Neural crest cell (in vitro differentiated cells): ENCODE measurements at places on chromosomes 4 and X. TPM values are rescaled to one million over a fixed set of nuclear protein-coding genes. Genes with fewer than 3 reads are reported as not detected.

- H3K4me1 ChIP-seq, result no peaks in the 10 kb centered on the region
- no peaks in the 10 kb centered on the region for H3K27me3 ChIP-seq
- no peak for DNase-seq
- no peak overlapping the region for H3K27ac ChIP-seq
- no peaks in the 10 kb centered on the region for H3K36me3 ChIP-seq
Measured at GRCh38 chr4:187422655-187423054, 572.9 kb upstream of the ZFP42 start.

DNA sequence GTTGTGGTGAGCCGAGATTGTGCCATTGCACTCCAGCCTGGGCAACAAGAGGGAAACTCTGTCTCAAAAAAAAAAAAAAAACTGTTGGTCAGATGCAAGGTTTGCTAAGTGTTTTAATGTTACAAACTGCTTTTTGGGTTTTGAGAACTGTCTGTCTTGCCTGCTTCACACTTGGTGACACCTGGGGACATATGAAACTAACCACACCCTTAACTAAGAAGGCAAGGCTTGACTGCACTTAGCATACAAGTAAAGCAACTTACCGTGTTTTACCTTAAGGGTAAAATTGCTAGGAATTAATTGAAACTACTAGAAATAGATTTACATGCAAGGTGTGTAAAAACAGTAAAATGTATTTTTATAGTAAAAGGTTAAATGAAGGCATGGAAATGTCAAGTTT is 180.4 kb downstream of the OR13H1 start:
- H3K4me1 ChIP-seq, result no peaks in the 10 kb centered on the region
- H3K36me3 ChIP-seq, result peaks cover 41% of the 10 kb centered on the region
- H3K4me3 ChIP-seq, result no peak overlapping the region

The ENPEP gene
- 4.5 and 7.3 TPM in 2 replicates for total RNA-seq

DNA sequence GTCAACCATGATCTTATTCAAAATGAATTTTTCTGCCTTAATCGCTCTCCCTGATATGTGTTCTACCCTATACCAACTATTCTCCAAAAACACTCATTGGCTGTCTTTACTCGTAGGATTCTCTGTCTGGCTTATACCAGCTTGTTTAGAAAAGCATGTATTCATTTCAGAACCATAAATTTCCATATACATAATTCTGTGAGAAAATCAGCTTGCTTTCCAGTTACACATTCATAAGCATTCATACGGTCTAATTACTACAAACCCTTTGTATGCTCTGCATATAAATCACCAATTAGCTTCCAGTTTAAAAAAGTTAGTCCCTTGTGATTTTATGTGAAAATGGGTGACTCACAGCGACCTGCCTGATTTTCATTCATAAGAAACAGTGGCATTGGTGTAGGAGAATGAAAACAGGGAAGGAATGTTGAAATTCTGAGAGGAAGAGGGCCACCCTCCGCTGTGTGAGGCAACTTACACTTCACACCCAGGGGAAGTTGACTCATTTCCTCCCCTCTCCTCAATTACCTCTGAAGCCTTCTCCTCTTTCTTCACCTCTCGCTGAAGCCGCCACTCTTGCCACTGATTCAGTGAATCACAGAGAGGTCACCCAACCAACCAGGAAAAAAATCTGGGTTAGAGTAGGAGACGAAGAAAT is 63.3 kb downstream of the MEPE start:
- peak overlapping the region; percentile 72 for H3K27ac ChIP-seq
- no peak for DNase-seq
- H3K4me3 ChIP-seq, result no peak overlapping the region
- peaks cover 11% of the 10 kb centered on the region for H3K36me3 ChIP-seq
- H3K27me3 ChIP-seq, result no peaks in the 10 kb centered on the region

DNA sequence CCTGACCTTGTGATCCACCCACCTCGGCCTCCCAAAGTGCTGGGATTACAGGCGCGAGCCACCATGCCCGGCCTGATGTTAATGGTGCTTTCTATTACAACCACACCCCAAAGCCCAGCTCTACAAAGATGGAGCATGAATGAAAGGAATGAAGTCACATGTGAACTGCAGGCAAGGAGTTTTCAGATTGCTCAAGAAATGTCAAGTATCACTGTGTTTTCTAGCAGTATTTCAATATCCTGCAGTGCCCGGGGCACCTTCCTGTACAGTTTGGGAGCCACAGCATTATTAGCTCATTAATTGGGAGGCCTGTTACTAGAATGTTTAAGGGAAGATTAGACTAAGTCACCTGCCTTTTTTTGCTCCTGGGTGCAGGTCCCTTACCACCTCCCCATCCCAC is 40.1 kb downstream of the PRIMPOL start:
- no peaks in the 10 kb centered on the region for H3K27me3 ChIP-seq
- H3K4me1 ChIP-seq, result peaks cover 4% of the 10 kb centered on the region
- H3K4me3 ChIP-seq, result no peak overlapping the region
- DNase-seq, result no peak
- H3K36me3 ChIP-seq, result peaks cover 22% of the 10 kb centered on the region
- H3K27ac ChIP-seq, result no peak overlapping the region

DNA sequence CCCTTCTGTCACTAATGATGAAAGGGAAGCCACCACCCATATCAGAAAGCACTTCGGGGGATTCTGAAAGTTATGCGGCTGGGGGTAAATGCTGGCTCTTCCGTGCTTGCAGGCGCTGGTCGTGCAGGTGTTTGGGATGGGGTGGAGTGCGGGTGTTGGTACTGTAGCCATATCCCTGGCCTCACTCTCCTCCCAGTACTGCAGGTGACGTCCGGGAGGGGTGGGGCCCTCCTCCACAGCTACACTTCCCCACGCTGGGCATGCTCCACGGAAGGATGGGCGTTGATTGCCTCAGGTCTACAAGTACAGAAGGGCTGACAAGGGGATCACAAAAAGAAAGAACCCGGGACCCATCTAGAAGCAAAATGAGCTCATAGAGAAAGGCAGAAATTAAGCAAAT is 48.6 kb upstream of the CLDN24 start:
- peaks cover 15% of the 10 kb centered on the region for H3K4me1 ChIP-seq
- H3K36me3 ChIP-seq, result no peaks in the 10 kb centered on the region
- H3K4me3 ChIP-seq, result no peak overlapping the region
- no peaks in the 10 kb centered on the region for H3K27me3 ChIP-seq
- no peak for DNase-seq

DNA sequence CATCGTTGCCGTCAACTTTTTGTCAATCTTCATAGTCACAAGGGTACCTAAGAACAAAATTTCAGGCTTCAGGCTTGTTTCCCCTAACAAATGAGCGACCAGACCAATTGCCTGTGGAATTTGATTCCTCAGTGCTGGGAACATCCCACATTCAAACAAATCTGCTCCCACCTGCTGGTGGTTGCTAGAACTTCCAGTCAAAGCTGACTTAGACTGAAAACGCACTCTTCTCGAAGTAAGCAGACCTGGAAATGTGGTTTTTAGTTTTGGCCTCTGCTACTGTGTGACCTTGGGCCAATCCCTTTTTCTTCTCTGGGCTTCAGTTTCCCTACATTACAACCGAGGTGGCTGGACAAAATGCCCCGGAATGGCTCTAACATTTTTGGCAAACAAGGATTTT is 1.8 kb upstream of the GABRQ start:
- no peak overlapping the region for H3K27ac ChIP-seq
- H3K4me1 ChIP-seq, result no peaks in the 10 kb centered on the region
- H3K27me3 ChIP-seq, result peaks cover 68% of the 10 kb centered on the region

The SSX4B gene
- not detected in 2 replicates for total RNA-seq

The VAMP7 gene
- total RNA-seq, result 19.0 and 20.7 TPM in 2 replicates

DNA sequence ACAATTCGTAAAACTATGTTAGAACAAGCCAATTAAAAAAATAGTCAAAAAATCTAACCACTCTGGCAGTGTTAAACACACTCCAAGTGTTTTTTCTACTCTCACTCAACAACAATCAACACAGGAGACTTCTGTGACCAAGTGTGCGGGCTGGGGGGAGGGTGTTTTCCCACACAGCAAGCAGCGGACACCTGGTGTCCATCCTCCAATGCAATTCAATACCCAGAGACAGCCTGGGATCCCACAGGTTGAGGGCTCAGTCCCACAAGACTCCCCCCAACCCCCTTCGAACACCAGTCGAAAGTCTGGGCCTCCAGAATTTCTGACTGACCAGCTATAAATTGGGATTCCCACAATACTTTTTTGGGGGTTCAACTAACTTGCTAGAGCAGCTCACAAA is 8.3 kb upstream of the PIM2 start:
- no peak for DNase-seq
- no peak overlapping the region for H3K4me3 ChIP-seq
- H3K27ac ChIP-seq, result peak overlapping the region; percentile 35
- peaks cover 18% of the 10 kb centered on the region for H3K36me3 ChIP-seq
- no peaks in the 10 kb centered on the region for H3K27me3 ChIP-seq

- H3K4me1 ChIP-seq, result no peaks in the 10 kb centered on the region
- no peak overlapping the region for H3K4me3 ChIP-seq
- no peaks in the 10 kb centered on the region for H3K27me3 ChIP-seq
- DNase-seq, result no peak
- H3K27ac ChIP-seq, result no peak overlapping the region
Measured at GRCh38 chr4:92368653-92369052, 64.9 kb downstream of the GRID2 start.

GRCh38 chr4:13184199-13184598 is 299.9 kb downstream of the RAB28 start:
- DNase-seq, result no peak
- no peak overlapping the region for H3K27ac ChIP-seq
- no peaks in the 10 kb centered on the region for H3K4me1 ChIP-seq
- H3K36me3 ChIP-seq, result no peaks in the 10 kb centered on the region
- H3K4me3 ChIP-seq, result no peak overlapping the region

- H3K27me3 ChIP-seq, result no peaks in the 10 kb centered on the region
- H3K27ac ChIP-seq, result no peak overlapping the region
- H3K36me3 ChIP-seq, result peaks cover 26% of the 10 kb centered on the region
- DNase-seq, result no peak
- no peaks in the 10 kb centered on the region for H3K4me1 ChIP-seq
Measured at GRCh38 chr4:145769450-145770037, 89.6 kb downstream of the C4orf51 start.

- no peaks in the 10 kb centered on the region for H3K27me3 ChIP-seq
- no peak for DNase-seq
- H3K4me1 ChIP-seq, result no peaks in the 10 kb centered on the region
- no peaks in the 10 kb centered on the region for H3K36me3 ChIP-seq
- no peak overlapping the region for H3K4me3 ChIP-seq
- no peak overlapping the region for H3K27ac ChIP-seq
Measured at GRCh38 chrX:111431001-111431400, 19.0 kb upstream of the DCX start.

DNA sequence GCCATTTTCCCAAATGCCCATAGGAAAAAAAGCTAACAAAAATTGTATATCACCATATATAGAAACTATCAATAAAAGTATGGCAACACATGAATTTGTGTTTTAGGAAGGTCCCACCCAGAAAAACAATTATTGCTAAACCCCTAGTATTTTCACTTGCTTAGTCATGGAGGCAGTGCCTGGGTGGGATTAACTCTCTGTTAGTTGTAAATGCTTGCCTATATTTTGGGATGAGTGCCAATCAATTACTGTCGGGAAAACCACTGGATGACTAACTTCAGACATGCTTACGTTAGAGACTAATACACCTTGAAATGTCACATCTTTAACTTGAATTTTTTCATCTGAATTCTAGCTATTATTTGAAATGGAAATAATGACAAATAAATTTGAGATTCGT is 33.9 kb downstream of the TMPRSS11A start:
- DNase-seq, result no peak
- no peaks in the 10 kb centered on the region for H3K27me3 ChIP-seq
- no peaks in the 10 kb centered on the region for H3K4me1 ChIP-seq
- no peak overlapping the region for H3K4me3 ChIP-seq
- no peaks in the 10 kb centered on the region for H3K36me3 ChIP-seq

The RTL3 gene
- total RNA-seq, result not detected in 2 replicates

The DDX60 gene
- 2.1 and 3.7 TPM in 2 replicates for total RNA-seq

GRCh38 chr4:74408639-74409038 is 36.3 kb upstream of the AREG start:
- H3K4me3 ChIP-seq, result no peak overlapping the region
- no peaks in the 10 kb centered on the region for H3K36me3 ChIP-seq
- DNase-seq, result no peak
- no peaks in the 10 kb centered on the region for H3K27me3 ChIP-seq

DNA sequence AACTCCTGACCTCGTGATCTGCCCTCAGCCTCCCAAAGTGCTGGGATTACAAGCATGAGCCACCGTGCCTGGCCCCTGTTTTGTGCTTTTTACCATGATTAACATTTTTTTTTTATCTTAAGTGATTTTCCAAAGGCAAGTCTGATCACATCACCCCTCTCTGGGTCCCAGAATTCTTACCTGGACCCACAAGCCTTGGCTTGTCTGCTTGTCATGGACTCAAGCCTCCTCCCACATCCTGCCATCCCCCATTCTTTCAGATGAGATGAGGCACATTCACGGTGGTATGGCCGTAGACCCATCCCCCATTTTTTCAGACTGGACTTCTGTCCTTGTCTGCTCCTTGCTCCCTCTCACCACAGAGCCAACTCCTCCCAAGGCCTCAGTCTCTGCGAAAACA is 55.3 kb downstream of the APLN start:
- H3K4me1 ChIP-seq, result peaks cover 19% of the 10 kb centered on the region
- H3K27ac ChIP-seq, result peak overlapping the region; percentile 29
- H3K27me3 ChIP-seq, result no peaks in the 10 kb centered on the region
- H3K36me3 ChIP-seq, result no peaks in the 10 kb centered on the region

- no peaks in the 10 kb centered on the region for H3K27me3 ChIP-seq
- DNase-seq, result no peak
- H3K36me3 ChIP-seq, result peaks cover 5% of the 10 kb centered on the region
- H3K4me1 ChIP-seq, result no peaks in the 10 kb centered on the region
- H3K27ac ChIP-seq, result no peak overlapping the region
Measured at GRCh38 chrX:101040197-101040596, 11.7 kb downstream of the TRMT2B start.

- no peaks in the 10 kb centered on the region for H3K36me3 ChIP-seq
- peaks cover 5% of the 10 kb centered on the region for H3K4me1 ChIP-seq
- H3K27ac ChIP-seq, result no peak overlapping the region
- H3K27me3 ChIP-seq, result peaks cover 33% of the 10 kb centered on the region
- DNase-seq, result no peak
Measured at GRCh38 chrX:81120258-81120935, 81.3 kb downstream of the HMGN5 start.

GRCh38 chr4:55864577-55865223 is 11.3 kb downstream of the EXOC1 start:
- no peak overlapping the region for H3K27ac ChIP-seq
- H3K4me1 ChIP-seq, result no peaks in the 10 kb centered on the region
- no peak overlapping the region for H3K4me3 ChIP-seq

GRCh38 chr4:107317611-107318010 is 281.5 kb upstream of the DKK2 start:
- no peak overlapping the region for H3K27ac ChIP-seq
- peaks cover 4% of the 10 kb centered on the region for H3K4me1 ChIP-seq
- no peaks in the 10 kb centered on the region for H3K27me3 ChIP-seq
- no peak for DNase-seq

DNA sequence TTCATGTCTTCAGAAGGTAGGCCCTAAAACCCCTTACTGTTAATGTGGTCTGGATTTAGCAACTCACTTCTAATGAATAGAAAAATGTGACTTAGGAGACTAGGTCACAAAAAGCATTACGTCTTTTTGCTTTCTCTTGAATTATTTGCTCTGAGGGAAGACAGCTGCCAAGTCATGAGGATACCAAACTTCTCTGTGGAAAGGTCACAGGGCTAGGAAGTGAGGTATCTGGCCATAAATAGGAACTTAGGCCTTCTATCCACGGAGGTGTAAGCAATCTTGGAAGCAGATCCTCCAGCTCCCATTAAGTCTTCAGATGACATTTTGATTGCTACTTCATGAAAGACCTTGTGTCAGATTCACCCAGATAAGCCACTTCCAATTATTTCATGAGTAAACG is 120.6 kb downstream of the JADE1 start:
- H3K4me1 ChIP-seq, result no peaks in the 10 kb centered on the region
- no peak for DNase-seq
- peaks cover 25% of the 10 kb centered on the region for H3K36me3 ChIP-seq
- no peak overlapping the region for H3K27ac ChIP-seq
- H3K4me3 ChIP-seq, result no peak overlapping the region
